ENCODE measurements at places on chromosomes 2 and 18.

GRCh38 chr2:235859651-235860050 lies 308.5 kb downstream of the GBX2 start:
- DNase-seq = no peak

GRCh38 chr2:133077269-133077822 lies 407.3 kb upstream of the LYPD1 start:
- DNase-seq = no peak

- DNase-seq = no peak
These were observed 9.5 kb downstream of the SESTD1 start for GRCh38 chr2:179255129-179255528.

- no peak for DNase-seq
These were observed 8.3 kb downstream of the GYPC start for GRCh38 chr2:126664234-126664633.

- peak; percentile 86 for DNase-seq
These were observed 50.9 kb downstream of the ACTR2 start for GRCh38 chr2:65278531-65278981.
